Activated T-helper 1 cell treated with anti-CD3 and anti-CD28 coated beads, Interleukin-12 subunit alpha, Interleukin-12 subunit beta, Interleukin-2, Interleukin-4 antibody, amounts not matched to agents 30 ng/mL and 10 ng/mL and 1 ng/mL, durations not matched to agents 14 hours and 24 hours and 36 hours (primary cell): ENCODE measurements at places on chromosomes 4 and X.

GRCh38 chrX:568311-568710, 62.3 kb upstream of the SHOX start:
- no peak for DNase-seq

DNA sequence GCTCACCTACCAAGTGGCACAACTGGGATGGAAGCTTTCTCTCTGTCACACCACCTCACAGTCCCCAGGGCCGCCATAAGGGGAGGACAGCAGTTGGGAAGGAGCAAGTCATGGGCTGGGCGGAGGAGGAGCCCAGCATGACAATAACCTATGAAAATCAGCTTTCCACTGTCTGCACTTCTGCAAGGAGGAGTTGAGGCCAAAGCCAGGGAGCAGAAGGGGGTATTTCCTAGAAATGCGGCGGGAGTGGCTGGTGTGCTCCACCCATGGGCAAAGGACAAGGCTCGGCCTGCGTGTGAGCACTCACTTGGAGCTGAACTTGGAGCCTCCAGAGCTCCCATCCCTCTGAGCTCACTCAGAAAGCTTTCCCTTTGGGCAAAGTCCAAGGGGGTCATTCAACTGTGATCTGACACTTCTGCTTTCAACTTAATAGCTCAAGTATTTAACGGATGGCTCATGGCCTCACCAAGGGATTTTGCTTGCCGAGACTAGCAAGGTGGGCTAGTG, 18.5 kb downstream of the APLN start:
- DNase-seq: no peak

GRCh38 chrX:14412686-14413085, 116.7 kb upstream of the GLRA2 start:
- DNase-seq: no peak

DNA sequence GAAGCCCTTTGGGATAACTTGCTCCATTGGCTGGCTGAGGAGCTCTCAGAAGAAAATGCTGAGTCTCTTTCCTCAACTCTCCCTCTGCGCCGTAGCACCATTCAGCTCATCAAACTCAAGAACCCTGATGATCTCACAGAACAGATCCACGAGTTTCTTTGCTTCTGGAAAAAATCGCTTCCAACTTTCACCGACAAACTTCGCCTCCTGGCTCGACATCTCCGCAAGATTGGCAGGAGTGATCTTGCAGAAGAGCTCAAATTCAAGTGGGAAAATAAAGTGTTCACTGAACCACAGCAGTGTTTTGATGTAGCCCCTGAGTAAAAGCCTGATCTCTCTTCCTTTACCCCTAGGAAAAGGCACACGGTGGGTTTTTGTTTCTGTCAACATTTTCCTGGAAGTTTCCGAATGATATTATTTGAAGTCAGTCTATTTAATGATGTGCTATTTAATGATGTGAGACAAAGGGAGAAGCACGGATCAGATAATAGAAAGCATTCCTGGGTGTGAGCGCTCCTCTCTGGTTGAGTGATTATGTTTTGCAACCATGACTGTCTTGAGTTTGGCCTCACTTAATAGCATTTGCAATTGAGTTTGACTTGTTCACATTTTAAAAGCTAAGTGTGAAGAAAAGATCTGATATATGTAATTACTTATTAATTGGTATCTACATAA, 62.2 kb downstream of the DTHD1 start:
- no peak for DNase-seq

- no peak for DNase-seq
Observed at GRCh38 chr4:148814030-148814429, 371.8 kb upstream of the NR3C2 start.

DNA sequence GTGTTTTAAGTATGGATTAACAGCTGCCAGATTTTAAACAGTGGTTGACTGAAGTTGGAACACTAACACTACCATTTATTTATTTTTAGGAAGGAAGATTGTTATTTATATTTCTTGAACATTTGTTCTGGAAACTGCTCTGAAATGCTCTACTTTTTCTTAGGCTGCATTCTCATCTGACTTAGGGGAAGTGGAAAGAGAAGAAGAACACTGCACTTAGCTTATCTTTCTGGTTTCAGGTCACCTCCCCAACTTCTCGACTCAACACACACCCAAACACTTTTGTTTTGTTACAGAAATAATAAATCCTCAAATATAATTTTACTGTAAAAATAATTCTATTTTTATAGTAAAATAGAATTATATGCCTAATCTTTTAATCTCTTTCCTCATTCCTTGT, 18.6 kb downstream of the BLTP1 start:
- no peak for DNase-seq

DNA sequence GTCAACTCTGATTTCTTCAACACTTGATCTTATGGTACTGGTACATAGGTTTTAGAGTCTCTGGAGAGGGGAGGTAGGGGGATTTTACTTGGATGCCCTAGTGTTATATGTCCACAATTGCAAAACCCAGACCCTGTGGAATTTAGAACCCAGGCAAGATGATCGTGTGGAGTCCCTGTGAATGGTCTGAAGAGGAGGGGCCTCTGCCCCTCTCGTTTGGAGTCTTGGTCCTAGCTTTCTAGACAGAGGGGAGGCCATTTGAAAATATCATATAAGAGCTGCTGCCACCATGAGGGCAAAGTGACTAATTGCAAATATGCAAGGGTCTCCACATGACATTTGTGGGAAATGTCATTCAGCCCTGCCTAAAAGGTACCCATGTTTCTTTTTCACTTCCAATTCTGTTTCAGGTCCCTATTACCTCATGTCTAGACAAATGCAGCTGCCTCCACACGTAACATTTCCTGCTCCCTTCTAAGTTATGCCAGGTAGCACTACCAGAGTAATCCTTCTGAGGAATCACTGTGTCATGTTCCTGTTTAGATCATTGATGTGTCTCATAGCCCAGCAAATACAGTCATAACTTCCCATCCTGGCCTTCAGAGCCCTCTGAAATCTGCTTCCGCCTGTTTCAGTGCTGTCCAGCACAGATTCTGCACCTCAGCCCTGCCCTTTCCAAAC, 126.8 kb downstream of the KLHL8 start:
- peak; percentile 22 for DNase-seq
